ENCODE measurements at places on chromosomes 2 and 18.
A peak's percentile ranks its signal among the peaks of the same experiment; 100 is the strongest.

- DNase-seq = no peak
These were observed 175.5 kb downstream of the CAMKMT start for GRCh38 chr2:44537264-44537663.

DNA sequence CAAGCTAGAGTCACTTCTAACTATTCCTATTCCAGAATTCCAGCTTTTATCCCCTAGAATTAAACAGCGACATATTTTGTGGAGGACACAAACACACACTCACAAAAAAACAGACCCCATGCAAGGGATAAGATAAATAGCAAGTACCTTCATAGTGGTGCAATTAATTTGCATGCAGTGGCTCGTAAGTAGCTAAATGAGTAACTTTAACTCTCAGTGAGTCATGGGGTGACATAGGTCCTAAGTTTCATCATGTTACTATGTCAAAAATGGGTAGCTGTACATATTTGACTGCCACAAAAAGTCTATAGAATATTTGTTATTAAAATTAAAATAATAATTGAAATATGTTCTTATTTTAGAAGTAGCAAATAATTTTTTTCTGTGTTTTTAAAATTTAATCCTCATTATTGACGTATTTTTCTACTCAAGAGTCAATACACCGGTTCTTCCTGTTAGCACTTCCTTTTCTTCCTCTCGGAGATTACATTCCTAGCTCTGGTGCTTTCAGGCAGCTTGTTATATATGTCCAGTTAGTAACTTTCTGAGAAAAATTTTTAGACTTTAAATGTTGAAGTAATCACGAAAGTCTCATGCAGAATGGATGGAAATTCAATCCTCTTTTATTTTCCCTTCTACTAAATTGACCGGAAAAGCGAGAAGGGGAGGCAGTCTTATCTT is 247.0 kb downstream of the KCNH7 start:
- DNase-seq = no peak

GRCh38 chr2:25279091-25279651 is 62.6 kb downstream of the DNMT3A start:
- no peak for DNase-seq

GRCh38 chr2:134207589-134208209 is 46.2 kb upstream of the MGAT5 start:
- peak; percentile 39 for DNase-seq

DNA sequence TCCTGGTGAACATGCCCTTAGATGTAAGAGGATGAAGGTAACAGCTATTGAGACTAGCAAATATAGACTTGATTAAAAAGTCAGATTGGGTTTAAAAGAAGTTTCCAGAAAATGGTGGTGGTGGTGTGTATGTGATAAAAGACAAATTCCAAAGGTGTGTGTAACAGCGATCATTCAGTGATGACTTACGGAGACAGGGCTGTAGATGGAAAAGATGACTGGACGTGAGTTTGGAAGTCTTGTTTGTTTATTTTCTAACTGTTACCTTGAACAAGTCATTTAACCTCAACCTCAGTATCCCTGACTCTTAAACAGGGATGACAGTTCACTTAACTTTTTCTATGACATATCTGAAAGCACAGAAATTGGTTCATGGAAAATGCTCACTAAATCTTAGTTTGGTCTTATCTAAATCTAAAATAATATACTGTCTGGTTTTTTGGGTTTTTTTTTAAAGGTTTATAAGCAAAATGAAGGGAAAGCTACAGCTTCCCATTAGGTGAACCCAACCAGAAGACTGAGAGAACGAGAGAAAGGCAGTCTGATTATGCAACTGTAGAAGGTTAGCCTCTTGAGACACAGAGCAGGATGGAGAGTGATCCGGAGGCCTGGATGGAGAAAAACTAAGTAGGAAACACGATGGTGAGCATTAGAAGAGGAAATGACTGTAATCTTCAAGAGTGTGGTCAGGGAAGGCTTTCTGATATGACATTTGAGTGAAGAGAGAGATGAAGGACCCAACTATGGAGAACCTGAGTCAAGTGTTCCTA is 71.9 kb downstream of the TCF4 start:
- no peak for DNase-seq

DNA sequence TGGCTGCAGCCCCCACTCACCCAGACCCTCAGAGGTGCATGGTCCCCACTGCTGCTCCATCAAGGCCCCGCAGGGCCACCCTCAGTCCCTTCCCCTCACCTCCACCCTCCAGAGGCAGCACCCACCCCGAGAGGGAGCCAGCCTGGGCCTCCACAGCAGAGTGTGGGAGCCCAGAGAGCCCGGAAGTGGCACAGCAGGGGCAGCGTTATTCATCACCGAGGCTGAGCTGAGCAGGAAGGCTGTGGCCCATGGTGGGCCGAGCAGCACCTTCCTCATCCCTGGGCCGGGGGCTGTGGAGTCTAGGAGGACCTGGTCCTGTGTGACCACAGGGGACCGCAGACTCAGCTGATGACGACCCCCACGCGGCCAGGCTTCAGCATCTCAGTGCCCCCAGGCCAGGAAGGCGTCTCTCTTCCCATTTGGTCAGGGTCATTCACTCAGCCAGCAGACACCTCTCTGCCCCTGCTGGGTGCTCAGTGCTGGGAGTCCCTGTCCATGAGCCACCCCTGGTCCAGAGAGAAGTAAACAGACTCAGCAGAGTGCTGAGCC is 258.1 kb downstream of the ATAD2B start:
- no peak for DNase-seq

GRCh38 chr2:241849616-241850543 is 8.8 kb downstream of the PDCD1 start:
- no peak for DNase-seq

DNA sequence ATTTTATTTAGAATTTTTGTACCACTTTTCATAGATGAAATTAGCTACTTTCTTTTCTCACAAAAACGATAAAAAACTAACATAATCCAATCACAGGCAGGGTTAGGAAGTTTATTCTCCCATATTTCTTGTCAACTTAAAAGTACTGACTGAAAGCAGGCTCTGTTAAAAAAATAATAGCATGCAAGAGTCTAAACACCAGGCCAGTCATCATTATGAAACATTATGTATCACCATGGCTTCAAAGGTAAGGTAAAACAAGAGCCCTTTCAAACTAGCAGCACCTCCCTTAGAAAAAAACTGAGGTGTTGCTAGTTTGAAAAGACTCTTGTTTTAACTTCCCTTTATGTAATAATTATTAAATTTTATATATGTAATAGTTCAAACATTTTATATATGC is 848.0 kb downstream of the RNF144A start:
- DNase-seq = no peak

DNA sequence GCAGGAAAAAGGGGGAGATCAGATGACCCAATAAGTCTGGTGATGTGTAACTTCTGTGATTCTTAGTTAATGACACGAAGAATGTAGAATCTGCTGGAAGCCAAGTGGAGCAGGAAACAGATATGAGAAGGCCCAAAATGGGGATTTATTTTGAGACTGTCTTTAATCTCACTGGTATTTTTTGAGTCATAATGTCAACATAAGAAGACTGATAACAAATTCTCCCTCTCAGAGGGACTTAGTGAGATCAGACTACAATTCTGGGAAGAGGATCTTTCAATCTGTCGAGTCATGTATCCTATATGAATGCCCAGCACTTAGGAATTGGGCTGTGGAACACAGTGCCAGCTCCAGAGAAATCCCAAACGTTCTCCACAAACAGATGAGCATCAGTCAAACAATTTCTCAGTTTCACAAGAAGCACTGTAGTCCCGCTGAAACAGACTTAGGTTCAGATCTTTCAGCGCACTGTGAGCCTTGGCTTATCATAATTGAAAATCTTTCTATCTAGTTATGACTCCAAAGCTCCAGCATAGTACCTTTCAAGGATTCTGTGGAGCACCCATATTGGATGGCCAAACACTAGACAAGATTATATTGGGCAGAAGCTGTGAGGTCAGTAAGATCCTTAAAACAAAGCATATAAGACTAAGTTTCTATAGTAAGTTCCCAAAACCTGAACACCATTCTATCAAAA is 738.2 kb downstream of the LRP1B start:
- DNase-seq = no peak

GRCh38 chr18:13003466-13003896 is 12.3 kb downstream of the CEP192 start:
- no peak for DNase-seq

DNA sequence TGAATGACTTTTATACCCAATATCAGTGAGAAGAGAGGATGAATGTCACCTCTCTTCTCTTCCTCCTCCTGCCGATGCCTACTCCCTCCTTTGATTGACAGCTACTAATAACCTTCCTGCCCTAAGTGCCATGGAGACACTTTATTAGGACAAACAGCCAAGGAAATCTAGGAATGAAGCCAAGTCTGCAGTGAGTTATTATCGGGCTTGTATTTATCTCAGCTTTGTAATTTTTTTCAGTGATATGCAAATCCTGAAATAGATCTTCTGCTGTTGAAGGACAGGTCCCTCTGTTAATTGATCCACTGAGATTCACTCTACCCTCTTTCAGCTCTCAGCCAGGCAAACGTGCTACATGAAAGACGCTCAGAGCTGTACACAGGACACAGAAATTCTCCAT is 686.7 kb downstream of the TMEM182 start:
- DNase-seq = no peak

GRCh38 chr2:164599954-164600589 is 21.2 kb downstream of the GRB14 start:
- no peak for DNase-seq

DNA sequence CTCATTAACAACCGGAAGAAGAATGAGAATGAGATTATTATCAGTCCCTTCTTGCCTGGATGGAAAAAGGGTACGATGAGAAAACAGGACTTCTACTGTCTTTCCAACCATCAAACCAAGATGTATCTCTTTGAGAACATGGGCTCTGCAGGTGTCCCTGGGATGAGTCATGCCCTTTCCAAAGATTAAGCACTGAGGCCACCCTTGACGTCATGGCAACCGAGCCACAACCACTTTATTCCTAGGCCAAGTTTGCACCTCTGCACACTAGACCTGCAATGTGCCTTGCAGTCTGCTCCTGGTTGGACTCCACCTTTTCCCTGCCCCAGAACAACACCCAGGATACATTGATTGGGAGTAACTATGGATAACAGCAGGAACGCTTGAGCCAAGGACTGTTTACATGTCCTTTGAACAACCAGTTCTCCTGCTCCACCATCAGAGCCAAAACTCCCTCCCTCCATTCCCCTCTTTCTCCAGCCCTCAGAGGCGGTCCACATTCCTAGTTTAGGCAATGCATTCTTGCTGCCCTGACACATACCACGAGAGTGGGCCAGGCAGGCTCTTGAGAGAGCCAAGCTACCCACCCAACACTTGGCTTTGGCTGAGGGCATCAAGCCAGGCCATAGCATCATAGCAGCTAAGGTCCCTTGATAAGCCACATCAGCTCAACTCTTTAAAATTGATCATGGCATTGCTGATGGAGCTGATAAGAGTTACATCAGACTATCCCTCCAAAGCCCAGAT is 310.7 kb downstream of the TNS1 start:
- DNase-seq = no peak

All from activated T-helper 1 cell treated with Interleukin-2 at 50 U/mL for 16 hours (primary cell).